Right hindlimb (tissue), 1 donor: ENCODE measurements at places on chromosomes 13 and 19.

DNA sequence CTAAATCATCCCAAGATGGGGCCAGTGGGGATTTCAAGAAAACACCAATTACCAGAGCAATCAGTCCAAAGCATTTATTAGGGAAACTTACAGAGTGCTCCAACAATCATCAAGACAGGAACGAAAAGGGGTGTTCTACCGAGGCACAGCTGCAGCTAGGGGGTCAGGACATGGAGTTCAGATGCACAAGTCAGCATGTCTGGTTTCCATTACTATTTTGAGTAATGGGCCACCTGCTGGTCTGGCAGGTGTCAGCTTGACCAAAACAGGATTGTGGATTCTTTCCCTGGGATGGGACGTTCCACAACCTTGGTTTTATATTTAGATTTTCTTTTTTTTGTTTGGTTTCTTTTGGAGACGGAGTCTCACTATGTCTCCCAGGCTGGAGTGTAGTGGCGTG is 3.9 kb upstream of the UBL5 start:
- DNase-seq = no peak

- no peak for DNase-seq
Observed at GRCh38 chr13:98260357-98261164, 83.5 kb upstream of the RNF113B start.

DNA sequence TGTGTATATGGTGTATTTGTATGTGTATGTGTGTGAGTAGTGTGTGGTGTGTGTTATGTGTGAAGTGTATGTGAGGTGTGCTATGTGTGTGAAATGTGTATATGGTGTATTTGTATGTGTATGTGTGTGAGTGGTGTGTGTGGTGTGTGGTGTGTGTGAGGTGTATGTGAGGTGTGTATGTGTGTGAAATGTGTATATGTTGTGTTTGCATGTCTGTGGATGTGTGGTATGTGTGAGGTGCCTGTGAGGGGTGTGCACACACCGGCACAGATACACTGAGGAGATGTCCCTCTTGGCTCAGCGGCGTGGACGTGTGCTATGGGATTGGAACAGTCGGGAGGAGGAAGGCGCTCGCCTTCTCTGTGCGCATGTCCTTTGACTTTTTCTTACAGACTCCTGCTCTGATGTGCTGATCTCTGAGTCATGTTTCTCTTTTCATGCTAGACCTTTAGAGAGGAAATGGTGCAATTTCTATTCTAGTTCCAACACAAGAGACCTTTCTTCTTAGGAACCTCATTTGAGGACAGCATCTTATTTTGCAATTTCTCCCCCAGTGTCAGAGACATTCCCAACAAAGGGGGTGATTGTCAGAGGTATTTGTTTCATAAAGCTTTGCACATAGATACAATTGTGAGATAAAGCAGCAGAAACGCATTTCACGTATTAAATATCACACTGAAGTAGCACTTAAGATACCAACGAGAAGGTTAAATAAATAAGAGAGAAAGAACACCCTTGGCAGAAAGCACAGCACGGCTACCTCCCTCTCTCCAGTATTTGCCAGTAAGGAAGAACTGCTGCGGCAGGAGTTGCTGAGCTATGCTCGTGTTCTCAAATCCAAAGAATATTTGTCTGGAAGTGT is 11.3 kb upstream of the TNFRSF19 start:
- no peak for DNase-seq

DNA sequence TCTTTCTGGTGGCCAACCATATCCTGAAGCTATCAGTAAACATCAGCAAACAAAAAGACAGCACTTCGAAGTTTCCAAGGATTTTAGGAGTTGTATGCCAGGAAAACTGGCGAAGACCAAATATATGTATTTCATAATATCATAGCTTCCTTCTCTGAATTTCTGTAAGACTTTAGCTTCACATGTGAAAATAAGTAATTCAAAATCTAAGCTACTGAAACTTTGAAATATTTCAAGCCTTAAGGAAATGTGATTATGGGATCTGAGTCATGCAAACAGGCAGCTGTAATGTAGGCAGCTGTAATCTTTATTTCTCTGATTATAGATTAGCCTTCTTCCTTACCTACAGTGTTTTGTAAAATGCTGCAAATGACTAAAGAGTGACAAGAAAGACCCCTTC is 70.7 kb upstream of the ANKRD10 start:
- DNase-seq = no peak

- no peak for DNase-seq
Observed at GRCh38 chr13:43232144-43232872, 208.9 kb downstream of the DNAJC15 start.

- DNase-seq = no peak
Observed at GRCh38 chr13:29704648-29705047, 109.2 kb upstream of the SLC7A1 start.

GRCh38 chr13:85405316-85405897 is 393.8 kb downstream of the SLITRK6 start:
- DNase-seq = no peak

- DNase-seq = no peak
Observed at GRCh38 chr19:23384166-23384565, 11.1 kb downstream of the ZNF91 start.

- DNase-seq = no peak
Observed at GRCh38 chr19:29212356-29212647, 649 bp downstream of the UQCRFS1 start.

DNA sequence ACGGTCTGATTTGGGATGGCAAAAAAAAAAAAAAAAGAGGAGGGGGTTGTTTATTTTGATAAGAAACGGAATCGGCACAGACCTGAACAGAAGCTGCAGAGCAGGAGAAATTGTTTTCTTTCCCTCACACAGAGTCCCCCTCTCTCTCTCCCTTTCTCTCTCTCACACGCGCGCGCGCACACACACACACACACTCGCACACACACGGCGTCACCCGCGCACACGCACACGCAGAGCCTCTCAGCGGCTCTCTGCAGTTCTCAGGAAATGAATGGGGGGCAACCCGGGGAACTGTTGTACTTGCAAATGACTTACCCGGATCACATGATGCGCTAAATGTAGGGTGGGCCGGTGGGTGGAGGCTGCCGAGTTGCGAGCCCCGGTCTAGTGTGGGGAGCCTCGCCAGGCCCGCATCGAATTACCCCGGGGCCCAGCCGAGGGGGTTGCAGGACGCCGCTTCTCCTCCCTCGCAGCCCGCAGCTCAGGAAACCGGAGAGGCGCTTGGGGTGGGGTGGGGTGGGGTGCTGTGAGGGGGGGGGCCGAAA is 475 bp downstream of the KLF12 start:
- DNase-seq = peak; percentile 98

DNA sequence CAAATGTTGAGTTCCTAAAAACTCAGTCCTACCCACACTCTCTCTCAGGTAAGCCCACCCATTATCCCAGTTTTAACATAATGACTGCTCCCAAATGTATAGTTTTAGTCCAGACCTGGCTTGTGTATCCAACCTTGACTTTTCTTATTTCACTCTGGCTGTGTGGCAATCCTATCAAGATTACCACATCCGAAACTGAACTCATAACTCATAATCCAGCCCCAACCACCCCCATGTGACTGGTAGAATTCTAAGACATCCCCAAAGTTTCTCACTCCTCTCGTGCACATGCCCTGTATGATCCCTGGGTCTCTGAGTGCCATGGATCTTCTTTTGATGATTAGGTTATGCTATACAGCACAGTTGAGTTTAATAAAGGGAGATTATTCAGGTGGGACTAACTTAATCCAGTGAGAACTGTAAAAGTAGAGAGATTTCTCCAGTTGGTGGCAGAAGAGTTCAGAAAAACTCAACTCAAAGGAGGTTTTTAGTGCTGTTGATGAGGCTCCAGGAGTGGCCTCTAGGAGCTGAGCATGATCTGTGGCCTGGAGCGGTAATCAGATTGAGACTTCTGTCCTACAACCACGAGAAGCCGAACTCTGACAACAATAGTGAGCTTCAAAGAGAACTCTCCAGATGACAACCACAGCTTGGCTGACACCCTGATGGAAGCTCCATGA is 413.4 kb downstream of the ZNF536 start:
- no peak for DNase-seq

DNA sequence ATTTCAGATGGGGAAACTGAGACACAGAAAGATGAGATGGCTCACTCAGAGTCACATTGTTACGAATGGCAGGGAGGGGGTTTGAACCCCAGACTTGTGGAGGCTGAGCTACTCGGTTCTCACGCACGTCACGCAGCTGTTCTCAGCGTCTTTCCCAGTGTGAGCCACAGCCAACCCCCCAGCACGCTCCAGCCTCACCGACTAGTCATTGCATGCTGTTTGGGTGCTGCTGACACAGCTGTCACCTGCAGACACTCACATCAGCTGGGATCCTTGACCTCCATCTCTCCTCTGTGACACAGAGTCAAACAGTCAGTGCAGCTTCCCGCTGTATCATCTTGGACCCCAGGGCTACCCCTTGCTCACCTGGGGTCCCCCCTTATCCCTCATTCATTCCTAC is 2.4 kb upstream of the NCAN start:
- no peak for DNase-seq

DNA sequence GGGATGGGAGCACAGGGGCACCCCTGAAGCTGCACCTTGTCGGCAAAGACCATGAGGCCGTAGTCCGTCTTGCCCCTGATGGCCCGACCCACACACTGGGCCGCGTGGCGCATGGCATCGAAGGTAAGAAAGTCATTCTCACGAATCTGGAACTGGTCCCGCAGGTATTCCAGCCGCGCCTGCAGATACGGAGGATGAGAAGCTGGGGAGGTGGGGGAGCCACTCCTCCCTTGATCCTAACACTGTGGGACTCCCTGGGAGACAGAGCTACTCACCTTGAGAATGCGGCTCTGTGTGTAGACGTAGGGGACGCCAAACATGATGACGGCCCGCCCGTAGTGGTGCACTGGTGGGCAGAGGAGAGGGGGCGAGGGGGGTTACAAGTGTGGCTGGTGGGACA is 11.9 kb downstream of the KLC3 start:
- no peak for DNase-seq

- DNase-seq = no peak
Observed at GRCh38 chr19:10289836-10290356, at the start of gene ICAM5. Gene ICAM5, plus strand, starts transcription at chr19:10289952. Its CDS starts 92 bp downstream, at chr19:10290044.

- DNase-seq = no peak
Observed at GRCh38 chr13:66748712-66749111, 481.4 kb downstream of the PCDH9 start.

DNA sequence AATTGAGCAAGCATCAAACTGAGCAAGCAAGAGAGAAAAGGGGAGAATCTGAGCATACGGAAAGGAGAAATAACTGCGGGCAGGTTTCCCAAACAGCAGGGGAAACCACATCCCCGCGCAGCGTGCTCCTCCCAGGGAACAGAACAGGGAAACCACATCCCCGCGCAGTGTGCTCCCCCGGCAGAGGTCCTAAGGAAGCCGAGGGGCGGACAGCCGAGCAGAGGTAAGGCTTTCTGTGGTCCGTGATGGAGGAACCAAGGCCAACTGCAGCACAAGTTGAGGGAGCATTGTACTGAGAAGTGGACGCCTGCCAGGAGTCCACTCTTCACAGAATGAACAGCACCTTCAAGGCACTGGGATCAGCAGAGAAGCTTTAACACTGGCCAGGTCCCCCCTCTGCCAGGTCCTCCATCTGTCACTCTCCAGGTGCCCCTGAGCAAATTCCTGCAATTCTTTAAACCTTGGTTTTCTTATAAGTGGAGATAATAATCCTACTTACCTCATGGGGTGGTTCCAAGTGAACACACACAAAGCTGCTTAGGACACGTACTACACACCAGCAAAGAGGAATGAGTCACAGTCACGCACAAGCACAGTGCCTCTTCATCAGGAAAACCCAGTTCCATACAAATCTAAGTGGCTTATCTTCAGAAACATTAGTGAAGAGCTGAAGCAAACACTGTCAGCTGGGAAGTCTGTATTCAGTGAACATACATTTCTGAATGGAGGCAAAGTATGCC is 23.0 kb upstream of the LAMP1 start:
- DNase-seq = no peak

- DNase-seq = no peak
Observed at GRCh38 chr19:50024719-50025021, 502 bp downstream of the VRK3 start.

DNA sequence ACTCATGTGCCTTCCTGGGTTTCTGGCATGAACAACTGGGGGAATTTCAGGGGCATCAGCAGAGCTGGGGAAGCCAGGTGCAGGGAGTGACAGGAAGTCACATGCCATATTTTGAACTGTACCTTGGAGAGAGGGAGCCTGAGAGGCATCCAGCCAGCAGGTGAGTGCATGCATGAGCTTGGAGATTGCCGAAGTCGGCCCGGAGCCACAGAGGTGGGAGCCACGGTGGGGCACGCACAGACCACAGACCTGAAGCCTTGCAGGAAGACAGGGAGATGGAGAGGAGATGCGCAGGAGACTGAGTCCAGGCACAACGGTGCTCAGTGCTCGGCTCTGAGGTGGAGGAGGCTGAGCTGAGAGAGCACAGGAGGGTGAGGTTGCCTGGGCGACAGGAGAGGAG is 55.1 kb downstream of the CDADC1 start:
- no peak for DNase-seq

DNA sequence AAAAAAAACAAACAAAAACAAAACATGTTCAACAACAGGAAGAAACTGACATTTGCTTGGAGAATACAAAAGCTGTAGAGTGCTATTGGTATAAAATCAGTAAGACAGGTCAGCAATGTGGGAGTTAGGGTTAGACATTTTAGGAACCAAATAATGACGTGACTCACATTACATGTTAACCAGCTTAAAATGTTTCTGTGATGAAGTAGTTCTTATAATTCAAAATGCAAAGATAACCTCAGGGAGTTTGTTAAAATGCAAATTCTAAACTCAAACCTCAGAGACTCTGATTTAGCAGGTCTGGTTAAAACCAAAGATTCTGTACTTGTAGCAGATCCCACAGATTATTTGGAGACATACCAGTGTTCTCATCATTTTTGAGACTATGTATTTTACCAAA is 549.4 kb upstream of the SLITRK1 start:
- DNase-seq = no peak

GRCh38 chr19:40827386-40828247 is 22.6 kb downstream of the CYP2A6 start:
- no peak for DNase-seq
